ENCODE measurements at places on chromosomes 5 and 9. TPM values are rescaled to one million over a fixed set of nuclear protein-coding genes. Genes with fewer than 3 reads are reported as not detected.
A peak's percentile ranks its signal among the peaks of the same experiment; 100 is the strongest.

- no peaks in the 10 kb centered on the region for H3K36me3 ChIP-seq
- peak overlapping the region; percentile 40 for H3K27ac ChIP-seq
- peaks cover 10% of the 10 kb centered on the region for H3K4me1 ChIP-seq
Measured at GRCh38 chr5:56259002-56259511, 25.9 kb upstream of the ANKRD55 start.

DNA sequence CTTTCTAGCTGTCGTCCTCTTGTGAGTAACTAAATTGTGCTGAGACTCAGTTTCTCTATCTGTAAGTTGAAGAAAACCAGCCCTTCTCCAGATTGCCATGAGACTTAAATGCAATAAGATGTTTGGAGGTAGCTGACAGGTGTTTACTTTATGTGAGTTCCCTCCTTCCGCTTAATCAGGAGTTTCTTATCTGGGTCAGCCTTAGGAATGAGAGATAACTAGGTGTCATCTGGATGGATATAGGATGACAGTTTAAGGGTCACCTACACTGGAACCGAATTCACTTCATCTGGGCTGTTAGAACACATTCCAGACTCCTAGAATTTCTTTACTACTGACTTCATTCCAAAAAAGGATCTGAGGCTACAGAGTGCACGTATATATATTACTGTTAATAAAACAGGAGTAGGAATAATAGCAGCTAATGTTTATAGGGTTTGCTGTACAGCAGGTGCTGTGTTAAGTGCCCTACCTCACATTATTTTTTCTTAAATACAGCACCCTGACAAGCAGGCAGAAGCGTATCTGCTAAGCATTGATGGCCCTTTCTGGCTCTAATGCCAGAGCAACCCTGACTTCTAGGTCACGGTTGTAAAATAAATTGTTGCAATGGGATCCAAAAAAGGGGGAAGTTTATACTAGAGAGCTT lies 30.0 kb upstream of the CPEB4 start:
- no peak for DNase-seq
- peaks cover 62% of the 10 kb centered on the region for H3K4me1 ChIP-seq
- H3K36me3 ChIP-seq, result no peaks in the 10 kb centered on the region
- no peak overlapping the region for H3K4me3 ChIP-seq

GRCh38 chr5:17143335-17143734 lies 74.1 kb upstream of the BASP1 start:
- no peaks in the 10 kb centered on the region for H3K36me3 ChIP-seq
- no peak for DNase-seq
- H3K27ac ChIP-seq, result no peak overlapping the region
- peaks cover 16% of the 10 kb centered on the region for H3K4me1 ChIP-seq
- H3K4me3 ChIP-seq, result no peak overlapping the region

DNA sequence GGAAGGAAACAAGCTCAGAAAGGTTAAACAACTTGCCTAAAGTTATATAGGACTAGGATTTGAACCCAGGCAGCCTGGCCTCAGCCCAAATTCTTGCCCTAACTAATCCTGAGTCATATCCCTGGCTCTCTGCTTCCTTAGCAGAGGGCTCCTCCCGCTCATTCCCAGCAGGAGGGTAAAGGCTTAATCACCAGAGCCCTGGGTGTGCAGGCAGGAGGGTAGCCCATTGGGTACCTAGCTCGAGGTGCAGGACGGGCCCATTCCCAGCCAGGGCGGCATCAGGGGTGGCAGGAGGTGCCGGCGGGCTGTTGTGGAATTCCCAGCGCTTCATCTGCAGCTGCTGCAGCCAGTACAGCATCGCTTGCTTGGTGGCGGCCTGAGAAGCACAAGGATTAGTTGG lies 3.9 kb downstream of the TBC1D2 start:
- H3K4me1 ChIP-seq, result peaks cover 80% of the 10 kb centered on the region
- H3K27me3 ChIP-seq, result no peaks in the 10 kb centered on the region
- peak overlapping the region; percentile 20 for H3K4me3 ChIP-seq
- H3K36me3 ChIP-seq, result peaks cover 9% of the 10 kb centered on the region
- peak overlapping the region; percentile 90 for H3K27ac ChIP-seq

- H3K4me1 ChIP-seq, result no peaks in the 10 kb centered on the region
- H3K27me3 ChIP-seq, result no peaks in the 10 kb centered on the region
- no peak overlapping the region for H3K4me3 ChIP-seq
- no peak overlapping the region for H3K27ac ChIP-seq
Measured at GRCh38 chr5:59330680-59331079, 562.8 kb downstream of the PDE4D start.

- H3K36me3 ChIP-seq, result no peaks in the 10 kb centered on the region
- H3K4me1 ChIP-seq, result peaks cover 40% of the 10 kb centered on the region
- H3K4me3 ChIP-seq, result peak within 1 kb of the TSS; percentile 98
- no peaks in the 10 kb centered on the region for H3K27me3 ChIP-seq
- peak; percentile 83 for DNase-seq
Measured at GRCh38 chr5:179806250-179807048, at the start of gene MGAT4B. Gene MGAT4B (minus strand): TSS chr5:179806866. CDS start chr5:179806583, 283 bp downstream.

DNA sequence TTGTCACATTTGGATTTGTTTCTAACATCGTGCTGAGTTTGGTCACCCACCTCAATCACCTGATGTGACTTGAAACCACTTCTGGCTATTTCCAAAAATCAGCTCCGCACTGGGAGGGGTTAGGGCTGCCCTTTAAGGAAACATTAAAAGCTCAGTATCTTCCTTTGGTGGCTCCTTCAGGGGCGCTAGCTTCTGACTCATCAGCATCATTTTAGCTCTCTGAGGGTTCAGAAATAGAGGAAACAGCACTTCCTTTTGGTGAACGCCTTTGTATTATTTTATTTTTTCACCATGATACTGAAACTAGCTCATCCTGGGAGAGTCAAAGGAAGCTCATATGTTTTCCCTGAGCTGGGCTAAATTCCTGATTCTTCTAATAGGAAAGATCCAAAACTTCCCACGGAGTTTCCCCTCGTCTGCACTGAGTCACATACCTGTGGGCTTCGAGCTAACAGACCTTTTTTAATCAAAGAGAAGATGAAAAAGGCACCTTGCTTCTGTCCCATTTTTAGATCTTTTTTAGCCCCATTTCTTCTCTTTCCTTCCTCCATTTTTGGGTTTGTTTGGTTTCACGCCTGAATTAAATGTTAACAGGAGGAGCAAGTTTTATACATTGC lies 48.2 kb downstream of the ROPN1L start:
- peaks cover 18% of the 10 kb centered on the region for H3K4me1 ChIP-seq
- H3K27ac ChIP-seq, result no peak overlapping the region
- no peaks in the 10 kb centered on the region for H3K36me3 ChIP-seq
- no peak overlapping the region for H3K4me3 ChIP-seq
- H3K27me3 ChIP-seq, result no peaks in the 10 kb centered on the region

DNA sequence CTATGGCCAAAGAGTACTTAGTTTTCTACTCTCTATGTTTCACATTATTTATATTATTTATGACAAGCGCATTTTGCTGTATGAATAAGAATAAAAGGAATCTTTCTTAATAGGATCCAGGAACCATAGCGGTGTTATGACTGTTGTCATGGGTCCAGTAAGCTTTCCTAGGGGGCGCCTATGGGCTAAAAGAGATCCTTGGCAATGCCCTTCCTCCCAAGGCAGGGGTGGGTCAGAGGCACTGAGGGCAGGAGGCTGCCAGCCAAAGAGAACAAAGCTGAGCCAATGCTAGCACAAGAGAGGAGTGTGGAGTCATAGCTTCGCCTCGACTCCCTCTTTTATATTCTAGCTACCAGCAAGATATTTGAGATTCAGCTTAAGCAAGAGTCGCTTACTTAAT lies 98.4 kb upstream of the GNAQ start:
- H3K27ac ChIP-seq, result no peak overlapping the region
- 0 out of 2 replicates have a peak, but pooled peaks cover 4% of the 10 kb centered on the region for H3K4me1 ChIP-seq
- no peaks in the 10 kb centered on the region for H3K36me3 ChIP-seq
- no peaks in the 10 kb centered on the region for H3K27me3 ChIP-seq
- H3K4me3 ChIP-seq, result no peak overlapping the region

The PAEP gene
- not detected for total RNA-seq

Measured in PC-9 (cell line).